ENCODE measurements at places on chromosomes 2 and 18.

DNA sequence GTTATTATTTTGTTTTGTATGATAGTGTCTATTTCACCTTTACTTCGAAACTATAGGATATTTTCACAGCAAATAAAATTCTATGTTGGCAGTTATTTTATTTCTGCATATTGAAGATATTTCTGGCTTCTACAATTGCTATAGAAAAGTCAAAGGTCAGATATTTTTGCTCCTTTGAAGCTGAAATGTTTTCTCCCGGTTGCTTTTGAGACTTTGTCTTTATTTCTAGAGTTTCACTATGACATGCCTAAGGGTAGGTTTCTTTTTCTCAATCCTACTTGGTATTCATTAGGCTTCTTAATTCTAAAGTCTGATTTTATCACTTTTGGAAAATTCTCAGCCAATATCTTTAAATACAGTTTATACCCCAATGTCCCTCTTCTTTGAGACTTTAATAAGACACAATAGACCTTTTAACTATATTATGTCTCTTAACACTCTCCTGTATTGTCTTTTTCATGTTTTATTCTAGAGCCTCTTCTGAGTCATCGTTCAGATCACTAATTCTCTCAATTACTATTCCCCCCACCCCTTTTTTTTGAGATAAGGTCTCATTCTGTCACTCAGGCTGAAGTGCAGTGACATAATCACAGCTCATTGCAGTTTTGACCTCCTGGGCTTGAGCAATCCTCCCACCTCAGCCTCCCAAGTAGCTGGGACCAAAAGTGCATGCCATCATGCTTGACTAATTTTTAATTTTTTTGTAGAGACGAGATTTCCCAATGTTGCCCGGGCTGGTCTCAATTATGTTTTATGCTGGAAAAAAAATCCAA, 50.5 kb downstream of the USP37 start:
- DNase-seq: peak; percentile 6

GRCh38 chr2:119426801-119427395, 4.8 kb upstream of the TMEM37 start:
- DNase-seq: no peak

DNA sequence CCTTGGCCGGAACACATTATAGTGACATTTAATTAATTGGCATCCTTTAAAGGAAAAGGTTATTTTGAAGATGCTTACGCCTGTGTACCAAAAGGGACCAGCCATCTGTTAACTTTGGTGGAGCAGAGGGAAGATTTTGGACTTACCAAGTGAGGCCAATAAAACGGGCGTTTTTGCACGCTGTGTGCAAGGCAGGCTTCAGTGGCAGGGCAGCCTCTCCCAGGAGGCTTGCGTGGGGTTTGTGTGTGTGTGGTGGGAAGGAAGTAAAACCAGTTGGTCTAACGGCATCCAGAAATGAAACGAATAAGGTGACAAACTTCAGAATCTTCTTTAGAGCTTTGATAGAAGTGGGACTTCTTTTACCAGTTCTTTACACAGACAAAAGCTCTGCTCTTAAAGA, 191.7 kb downstream of the PRKCE start:
- DNase-seq: no peak

- DNase-seq: no peak
Observed at GRCh38 chr2:60708630-60709320, 47.3 kb upstream of the PAPOLG start.
